ENCODE measurements at places on chromosomes 5 and 9.

DNA sequence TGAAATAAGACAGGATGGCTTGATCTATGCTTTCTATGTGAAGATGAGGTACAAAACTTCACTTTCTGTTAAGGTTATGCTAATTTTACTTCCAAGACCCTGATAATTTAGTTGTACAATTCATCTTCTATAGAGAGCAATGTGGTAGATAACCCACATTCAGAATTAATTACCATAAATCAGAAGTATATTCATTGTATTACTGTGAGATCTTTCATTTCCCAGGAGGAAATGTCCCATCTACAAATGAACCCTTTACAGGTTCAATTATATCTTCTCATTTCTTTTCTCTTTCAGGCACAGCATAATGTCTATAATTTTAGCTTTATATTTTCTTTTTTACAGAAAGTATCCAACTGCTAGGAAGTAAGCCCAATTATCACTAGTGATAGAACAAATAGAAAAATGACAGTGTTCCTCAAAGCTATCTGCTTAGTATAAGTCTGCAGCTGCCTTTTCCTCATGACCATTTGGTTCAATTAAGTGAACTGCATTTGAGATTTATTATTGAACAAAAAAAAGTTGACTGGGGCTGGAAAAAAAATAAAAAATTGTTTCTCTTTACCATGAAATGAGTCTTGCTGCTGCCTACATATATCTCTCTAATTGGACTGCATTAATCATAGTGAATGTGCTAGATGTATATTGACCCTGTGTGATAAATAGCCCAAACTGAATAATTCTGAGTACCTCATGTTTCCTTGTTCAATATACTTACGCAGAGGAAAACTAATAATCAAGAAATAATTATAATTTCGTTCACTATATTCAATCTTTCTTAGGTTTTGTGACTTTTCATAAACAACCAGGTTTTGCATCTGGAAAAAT lies 1329.4 kb downstream of the PTPRD start:
- DNase-seq: no peak

DNA sequence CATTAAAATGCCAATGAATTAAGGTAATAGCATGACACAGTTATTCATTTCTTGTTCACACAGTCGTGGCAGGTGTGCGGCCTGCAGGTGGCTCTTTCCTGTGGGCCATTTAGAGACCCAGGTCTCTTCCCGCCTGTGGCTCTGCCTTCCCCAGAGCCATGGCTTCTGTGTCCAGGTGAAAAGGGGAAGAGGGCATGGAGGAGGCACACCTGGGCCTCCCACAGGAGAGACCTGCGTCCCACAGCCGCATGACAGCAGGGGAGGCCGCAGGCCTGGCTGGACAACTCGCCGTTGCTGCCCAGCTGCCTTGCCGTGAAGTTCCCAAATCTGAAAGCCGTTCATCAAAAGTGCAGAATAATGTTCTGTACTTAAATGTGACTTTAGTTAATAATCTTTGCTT lies 14.4 kb upstream of the PLEKHG4B start:
- no peak for DNase-seq

GRCh38 chr5:132821791-132822190 lies 8.7 kb downstream of the SHROOM1 start:
- no peak for DNase-seq

- no peak for DNase-seq
These were observed 502.5 kb downstream of the RASEF start for GRCh38 chr9:82560457-82560904.

GRCh38 chr9:3181049-3181953 lies 337.4 kb upstream of the PUM3 start:
- no peak for DNase-seq

DNA sequence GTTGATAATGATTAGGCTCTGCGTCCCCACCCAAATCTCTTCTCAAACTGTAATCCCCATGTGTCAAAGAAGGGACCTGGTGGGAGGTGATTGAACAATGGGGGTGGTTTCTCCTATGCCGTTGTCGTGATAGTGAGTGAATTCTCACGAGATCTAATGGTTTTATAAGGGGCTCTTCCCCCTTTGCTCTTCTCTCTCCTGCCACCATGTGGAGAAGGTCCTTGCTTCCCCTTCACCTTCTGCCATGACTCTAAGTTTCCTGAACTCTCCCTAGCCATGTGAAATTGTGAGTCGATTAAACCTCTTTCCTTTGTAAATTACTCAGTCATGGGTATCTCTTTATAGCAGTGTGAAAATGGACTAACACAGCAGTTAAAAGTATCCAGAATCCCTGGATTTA lies 715.2 kb upstream of the DMAC1 start:
- no peak for DNase-seq

DNA sequence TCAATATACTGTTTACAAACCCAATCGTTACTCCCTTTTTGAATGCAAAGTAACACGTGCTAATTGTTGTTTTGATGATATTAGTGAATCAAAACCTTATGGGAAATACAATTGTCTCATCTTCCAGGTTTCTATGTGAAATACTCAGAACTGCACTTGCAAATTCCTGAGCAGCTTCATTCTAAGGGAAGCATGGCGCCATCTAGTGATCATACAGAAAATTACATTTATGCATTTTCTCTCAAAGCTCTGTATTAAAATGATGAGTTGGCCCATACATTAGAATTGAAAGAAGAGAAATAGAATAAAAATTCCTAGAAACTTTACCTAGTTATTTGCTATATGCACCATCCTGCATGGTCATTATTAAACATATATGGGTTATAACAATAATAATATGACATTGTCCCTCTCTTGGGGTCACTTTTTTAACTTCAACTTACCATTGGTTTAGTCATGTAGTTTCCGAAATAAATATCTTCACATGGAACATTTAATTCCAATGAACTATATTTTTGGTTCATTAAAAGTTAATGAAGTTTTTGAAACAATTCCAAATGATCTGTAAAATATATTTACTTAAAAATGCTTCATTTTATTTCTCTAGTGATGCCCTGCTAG lies 220.0 kb downstream of the PDE4D start:
- peak; percentile 36 for DNase-seq

DNA sequence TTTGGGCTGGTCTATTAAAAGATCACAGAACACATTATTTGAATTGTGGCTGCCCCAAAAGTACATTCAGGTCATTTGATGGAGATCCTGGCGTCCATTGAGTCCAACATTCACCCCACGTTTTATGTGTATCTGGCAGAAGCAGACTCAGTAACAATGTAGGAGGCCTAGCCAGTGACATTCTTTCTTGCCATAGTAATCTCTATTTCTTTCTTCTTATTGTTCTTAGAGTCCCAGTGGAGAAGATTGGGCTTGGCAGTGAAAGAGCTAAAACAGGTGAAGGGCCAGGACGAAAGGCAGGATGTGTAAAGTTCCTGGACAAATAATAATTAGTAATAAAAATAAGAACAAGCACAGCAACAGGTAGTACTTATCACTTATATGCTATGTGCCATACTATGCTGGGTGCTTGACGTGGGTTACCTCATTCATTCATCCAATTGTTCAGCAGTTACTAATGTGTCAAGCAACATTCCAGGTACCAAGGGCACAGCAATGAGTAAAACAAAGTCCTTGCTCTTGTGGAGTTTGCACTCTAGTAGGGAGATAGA lies 12.6 kb upstream of the ANKH start:
- DNase-seq: no peak
